ENCODE measurements at places on chromosomes 5 and 9. TPM values are rescaled to one million over a fixed set of nuclear protein-coding genes. Genes with fewer than 3 reads are reported as not detected.

- DNase-seq: no peak
These were observed 126.7 kb downstream of the MED10 start for GRCh38 chr5:6251565-6252102.

Gene UNC5A
- not detected for total RNA-seq

GRCh38 chr5:33933723-33934169 lies 2.4 kb upstream of the RXFP3 start:
- no peak for DNase-seq

DNA sequence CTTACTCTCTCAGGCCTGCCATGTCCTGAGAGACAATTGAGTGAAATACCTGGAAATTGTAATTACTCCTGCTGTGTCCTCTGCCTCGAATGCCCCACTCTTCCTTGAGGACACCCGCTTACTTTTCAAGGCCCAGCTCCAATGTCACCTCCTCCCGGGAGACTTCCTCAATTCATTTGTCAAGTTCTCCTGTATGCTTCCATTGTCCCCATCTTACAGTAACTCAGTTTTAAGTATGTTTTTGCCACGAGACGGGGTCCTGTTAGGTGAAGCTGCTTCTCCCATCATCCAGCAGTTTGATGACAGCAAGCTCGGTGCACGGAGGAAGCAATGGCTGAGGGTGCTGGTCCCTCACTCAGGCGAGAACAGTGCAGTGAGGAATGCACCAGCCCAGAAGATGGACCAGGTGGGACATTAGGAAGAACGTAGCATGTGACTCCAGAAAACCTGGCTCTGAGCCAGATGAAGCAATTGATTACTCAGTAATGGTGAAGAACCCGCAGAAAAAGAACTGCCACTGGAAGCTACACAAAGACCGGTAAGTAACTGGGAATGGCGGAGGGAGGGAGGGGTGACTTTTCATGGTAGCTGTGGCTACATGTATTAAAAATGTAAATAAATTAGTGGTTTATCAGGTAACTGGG lies 274.8 kb downstream of the DENND1A start:
- DNase-seq: no peak

- peak; percentile 32 for DNase-seq
These were observed 64.7 kb upstream of the CTSL start for GRCh38 chr9:87661241-87661640.

Gene DDX4
- not detected for total RNA-seq

Gene OTP
- not detected for total RNA-seq
